ENCODE measurements at places on chromosomes 16 and 17. TPM values are rescaled to one million over a fixed set of nuclear protein-coding genes. Genes with fewer than 3 reads are reported as not detected.

DNA sequence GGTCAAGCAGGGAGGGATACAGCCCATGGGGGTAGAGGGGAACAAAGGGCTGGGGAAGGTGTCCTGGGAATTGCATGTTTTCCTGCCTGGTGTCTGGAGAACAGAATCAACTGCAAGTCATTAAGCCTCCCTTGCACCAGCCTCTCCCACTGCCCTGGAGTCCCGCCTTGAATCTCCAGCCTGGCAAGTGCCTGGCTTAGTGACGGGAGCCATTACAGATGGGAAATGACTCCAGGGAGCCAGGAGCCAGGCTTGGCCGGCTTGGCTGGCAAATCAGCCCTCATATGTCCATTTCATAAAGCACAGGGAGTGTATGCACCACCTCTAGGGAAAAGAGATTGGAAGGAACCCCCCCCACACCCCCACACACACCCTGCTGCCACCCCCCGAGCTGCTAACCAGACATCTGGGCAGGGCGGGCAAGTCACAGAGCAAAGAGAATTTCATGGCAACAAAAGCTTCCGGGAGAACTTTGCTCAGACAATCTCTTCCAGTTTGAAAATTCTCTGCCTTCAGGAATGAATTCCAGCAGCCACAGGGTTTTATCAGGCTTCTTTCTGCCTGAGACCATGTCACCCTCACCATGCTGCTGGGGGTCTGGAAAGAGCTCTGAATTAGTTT lies 127.7 kb downstream of the NTN1 start:
- no peak for DNase-seq
- H3K36me3 ChIP-seq, result no peaks in the 10 kb centered on the region
- H3K27me3 ChIP-seq, result no peaks in the 10 kb centered on the region

- no peaks in the 10 kb centered on the region for H3K36me3 ChIP-seq
- no peak overlapping the region for H3K27ac ChIP-seq
These were observed 20.1 kb upstream of the APRT start for GRCh38 chr16:88831838-88832237.

DNA sequence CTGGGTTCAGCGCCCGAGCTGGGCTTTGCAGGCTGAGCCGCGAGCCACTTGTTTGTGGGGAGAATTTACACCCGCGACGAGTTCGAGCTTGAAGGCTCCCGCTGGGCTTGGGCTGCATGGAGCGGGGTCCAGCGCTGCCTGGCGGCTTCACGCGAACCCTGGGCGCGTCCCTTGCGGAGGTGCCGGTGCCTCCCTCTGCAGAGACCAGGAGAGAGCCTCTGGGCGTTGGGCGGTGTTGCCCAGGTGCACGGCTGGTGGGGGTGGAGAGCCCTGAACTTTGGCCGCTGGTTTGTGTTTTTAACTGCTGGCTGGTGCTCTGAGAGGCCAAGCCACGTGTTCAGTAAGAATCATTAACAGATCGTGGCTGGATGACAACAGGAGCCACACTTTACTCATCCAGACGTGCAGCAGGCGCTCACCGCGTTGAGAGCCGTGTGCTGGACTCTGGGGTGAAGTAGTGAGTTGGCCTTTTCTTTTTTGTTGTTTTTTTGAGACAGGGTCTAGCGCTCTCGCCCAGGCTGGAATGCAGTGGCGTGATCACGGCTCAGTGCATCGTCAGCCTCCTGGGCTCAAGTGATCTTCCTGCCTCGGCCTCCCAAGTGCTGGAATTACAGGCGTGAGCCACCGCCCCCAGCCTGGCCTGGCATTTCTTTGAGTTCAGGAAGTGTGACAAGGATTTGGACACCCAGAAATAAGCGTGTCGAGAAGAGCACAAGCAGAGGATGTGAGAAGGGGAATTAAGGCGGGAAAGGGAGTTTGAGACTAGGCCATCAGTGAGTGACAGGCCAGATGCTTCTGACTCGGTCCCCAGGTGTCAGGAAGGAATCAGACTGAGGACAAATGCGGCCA lies 827 bp downstream of the CDK10 start:
- DNase-seq, result peak; percentile 84
- peak overlapping the region; percentile 86 for H3K27ac ChIP-seq
- H3K4me1 ChIP-seq, result peaks cover 9% of the 10 kb centered on the region
- H3K4me3 ChIP-seq, result peak overlapping the region; percentile 90

GRCh38 chr16:56415875-56416274 lies 9.5 kb downstream of the AMFR start:
- no peaks in the 10 kb centered on the region for H3K36me3 ChIP-seq
- no peak overlapping the region for H3K4me3 ChIP-seq

- no peak for DNase-seq
- no peaks in the 10 kb centered on the region for H3K4me1 ChIP-seq
- no peak overlapping the region for H3K27ac ChIP-seq
- H3K36me3 ChIP-seq, result no peaks in the 10 kb centered on the region
- no peak overlapping the region for H3K4me3 ChIP-seq
- H3K27me3 ChIP-seq, result no peaks in the 10 kb centered on the region
These were observed 217.1 kb downstream of the GRIN2A start for GRCh38 chr16:9965079-9965478.

- H3K27ac ChIP-seq, result no peak overlapping the region
- DNase-seq, result no peak
- no peaks in the 10 kb centered on the region for H3K4me1 ChIP-seq
- no peak overlapping the region for H3K4me3 ChIP-seq
- no peaks in the 10 kb centered on the region for H3K36me3 ChIP-seq
These were observed 300.6 kb downstream of the SEC14L1 start for GRCh38 chr17:77441130-77441920.

GRCh38 chr16:23948949-23949411 lies 113.2 kb downstream of the PRKCB start:
- H3K27me3 ChIP-seq, result peaks cover 4% of the 10 kb centered on the region
- DNase-seq, result no peak
- H3K4me3 ChIP-seq, result no peak overlapping the region
- no peak overlapping the region for H3K27ac ChIP-seq

DNA sequence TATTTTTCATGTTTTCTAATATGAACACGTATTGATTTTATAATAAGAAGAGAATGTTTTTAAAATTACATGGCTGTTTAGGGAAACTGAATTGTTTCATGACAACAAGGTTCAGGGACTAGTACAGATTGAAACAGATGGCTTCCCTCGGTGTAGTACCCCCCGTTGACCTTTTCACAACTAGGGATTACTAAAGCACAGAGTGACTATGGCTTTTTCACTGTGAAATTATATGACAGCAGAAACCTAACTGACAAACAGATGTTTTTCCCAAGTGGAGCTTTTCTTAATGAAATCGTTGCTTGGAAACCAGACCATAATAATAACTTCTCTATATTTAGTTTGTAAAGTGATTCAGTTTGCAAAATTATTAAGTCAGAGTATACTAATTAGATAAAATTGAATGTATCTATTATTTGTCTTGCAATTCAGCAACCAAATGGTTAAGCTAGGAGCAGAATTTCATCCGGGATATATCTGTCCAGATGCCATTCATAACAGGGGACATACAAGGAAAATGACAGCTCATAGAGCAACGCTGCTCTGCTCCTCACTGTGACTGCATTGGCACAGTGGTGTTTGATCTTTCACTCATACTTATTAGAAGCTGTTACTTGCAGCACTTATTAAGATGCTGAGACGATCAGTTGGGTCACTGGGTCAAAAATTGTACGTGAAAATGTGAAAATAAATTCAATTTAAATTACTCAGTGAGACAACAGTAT lies 111.7 kb downstream of the TANGO6 start:
- no peaks in the 10 kb centered on the region for H3K36me3 ChIP-seq
- no peaks in the 10 kb centered on the region for H3K27me3 ChIP-seq
- DNase-seq, result no peak
- no peak overlapping the region for H3K27ac ChIP-seq
- no peak overlapping the region for H3K4me3 ChIP-seq
- H3K4me1 ChIP-seq, result no peaks in the 10 kb centered on the region

- no peak overlapping the region for H3K4me3 ChIP-seq
- no peaks in the 10 kb centered on the region for H3K27me3 ChIP-seq
- H3K4me1 ChIP-seq, result no peaks in the 10 kb centered on the region
- no peaks in the 10 kb centered on the region for H3K36me3 ChIP-seq
- no peak overlapping the region for H3K27ac ChIP-seq
These were observed 18.0 kb upstream of the BRD7 start for GRCh38 chr16:50386774-50387173.

DNA sequence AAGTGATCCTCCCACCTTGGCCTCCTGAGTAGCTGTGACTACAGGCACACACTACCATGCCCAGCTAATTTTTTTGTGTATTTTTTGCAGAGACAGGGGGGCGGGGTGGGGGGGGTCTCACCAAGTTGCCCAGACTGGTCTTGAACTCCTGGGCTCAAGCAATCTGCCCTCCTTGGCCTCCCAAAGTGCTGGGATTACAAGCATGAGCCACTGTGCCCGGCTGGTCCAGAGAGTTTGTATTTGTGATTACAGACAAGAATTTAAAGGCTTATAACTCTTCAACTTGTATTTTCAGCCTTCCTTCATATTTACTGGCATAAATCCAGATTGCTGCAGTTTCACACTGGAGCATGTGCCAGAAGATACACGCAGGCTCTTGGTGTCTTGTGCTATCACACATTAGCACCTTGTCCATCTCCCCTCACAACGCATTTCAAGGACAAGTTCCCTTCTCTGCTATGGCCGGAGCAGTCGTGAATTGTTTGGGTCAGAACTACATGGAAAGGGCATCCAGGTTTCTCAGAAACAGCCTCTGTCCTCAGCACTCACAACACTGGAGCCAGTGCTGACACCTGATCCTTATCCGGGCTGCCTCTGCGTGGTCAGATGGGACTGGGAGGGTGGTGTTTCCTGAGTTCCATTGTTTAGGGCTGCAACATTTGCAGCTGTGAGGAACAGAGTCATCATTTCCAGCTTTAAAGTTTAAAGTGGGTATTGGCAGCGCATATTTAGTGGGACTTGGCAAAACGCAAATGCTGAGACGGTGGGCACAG lies 28.1 kb downstream of the WSCD1 start:
- no peak for DNase-seq
- H3K27ac ChIP-seq, result no peak overlapping the region
- H3K4me3 ChIP-seq, result no peak overlapping the region
- H3K36me3 ChIP-seq, result no peaks in the 10 kb centered on the region

- DNase-seq, result no peak
- no peak overlapping the region for H3K27ac ChIP-seq
These were observed 14.2 kb downstream of the KIF1C start for GRCh38 chr17:5011928-5012327.

GRCh38 chr16:66740533-66740932 lies 10.9 kb downstream of the DYNC1LI2 start:
- no peak overlapping the region for H3K4me3 ChIP-seq
- no peak for DNase-seq
- peaks cover 26% of the 10 kb centered on the region for H3K4me1 ChIP-seq
- no peaks in the 10 kb centered on the region for H3K27me3 ChIP-seq

- DNase-seq, result no peak
- H3K4me3 ChIP-seq, result no peak overlapping the region
- H3K4me1 ChIP-seq, result no peaks in the 10 kb centered on the region
These were observed 85.3 kb upstream of the C16orf82 start for GRCh38 chr16:26981266-26981938.

- no peak within 1 kb of the TSS for H3K27ac ChIP-seq
- H3K4me1 ChIP-seq, result peaks cover 9% of the 10 kb centered on the region
- peaks cover 4% of the 10 kb centered on the region for H3K27me3 ChIP-seq
- H3K36me3 ChIP-seq, result no peaks in the 10 kb centered on the region
- DNase-seq, result peak; percentile 72
These were observed at the start of gene CBX2 for GRCh38 chr17:79777894-79778503. Gene CBX2 (plus strand): TSS chr17:79778148. CDS start chr17:79778236, 88 bp downstream.

GRCh38 chr16:85676466-85676865 lies 12.3 kb downstream of the GINS2 start:
- no peak overlapping the region for H3K4me3 ChIP-seq
- DNase-seq, result no peak
- H3K4me1 ChIP-seq, result peaks cover 21% of the 10 kb centered on the region
- no peak overlapping the region for H3K27ac ChIP-seq
- no peaks in the 10 kb centered on the region for H3K36me3 ChIP-seq

DNA sequence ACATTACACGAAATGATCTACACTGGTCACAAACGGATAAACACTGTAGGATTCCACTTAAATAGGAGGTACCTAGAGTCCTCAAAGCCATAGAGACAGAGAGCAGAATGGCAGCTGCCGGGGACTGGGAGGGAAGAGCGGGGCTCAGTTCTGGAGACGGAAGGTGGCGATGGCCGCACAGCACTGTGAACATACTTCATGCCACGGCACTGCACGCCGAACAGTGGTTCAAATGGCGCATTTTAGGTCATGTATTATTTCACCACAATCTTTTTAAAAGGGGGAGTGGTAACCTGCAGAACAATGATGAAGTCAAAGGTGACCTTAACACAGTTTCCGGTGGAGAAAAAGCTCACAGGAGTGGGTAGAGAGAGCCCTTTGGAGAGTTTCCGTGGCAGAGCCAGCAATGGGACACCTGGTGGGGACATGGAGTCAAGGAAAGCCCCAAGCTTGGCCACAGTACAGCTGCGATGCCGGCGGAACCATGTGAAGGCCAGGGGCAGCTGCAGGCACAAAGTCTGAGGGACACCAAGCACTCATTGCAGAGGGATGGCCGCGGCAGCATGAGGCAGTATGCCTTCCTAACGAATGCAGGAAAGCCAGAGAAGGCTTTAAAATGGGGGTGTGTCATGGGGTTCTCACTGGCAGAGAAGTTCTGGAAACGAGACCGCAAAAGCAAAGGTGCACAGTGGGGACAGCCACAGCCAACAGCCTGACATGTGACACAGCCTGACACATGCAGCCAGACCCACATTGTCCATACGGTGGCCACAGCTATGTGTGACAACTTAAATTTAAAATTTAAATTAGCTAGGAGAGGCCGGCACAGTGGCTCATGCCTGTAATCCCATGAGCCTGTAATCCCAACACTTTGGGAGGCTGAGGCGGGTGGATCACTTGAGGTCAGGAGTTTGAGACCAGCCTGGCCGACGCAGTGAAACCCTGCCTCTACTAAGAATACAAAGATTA lies 7.3 kb downstream of the FLCN start:
- DNase-seq, result no peak
- peaks cover 53% of the 10 kb centered on the region for H3K36me3 ChIP-seq
- H3K4me3 ChIP-seq, result no peak overlapping the region
- no peak overlapping the region for H3K27ac ChIP-seq
- no peaks in the 10 kb centered on the region for H3K27me3 ChIP-seq

- peaks cover 16% of the 10 kb centered on the region for H3K36me3 ChIP-seq
- no peaks in the 10 kb centered on the region for H3K27me3 ChIP-seq
- no peak overlapping the region for H3K27ac ChIP-seq
- H3K4me3 ChIP-seq, result no peak overlapping the region
These were observed 45.6 kb downstream of the PRMT7 start for GRCh38 chr16:68356249-68356918.

The KRT31 gene
- total RNA-seq, result not detected

The RPS2 gene
- 1,316 TPM for total RNA-seq

The FBXW10 gene
- not detected for total RNA-seq

The EVPLL gene
- total RNA-seq, result not detected

The ITGAD gene
- total RNA-seq, result 0.06 TPM

The ANKFN1 gene
- 0.20 TPM for total RNA-seq

The TBC1D3H gene
- total RNA-seq, result not detected

The HAS3 gene
- total RNA-seq, result 1.1 TPM
